ENCODE measurements at places on chromosomes 16 and 17.

GRCh38 chr17:68785565-68786486, 169.4 kb downstream of the ABCA8 start:
- no peak for DNase-seq

GRCh38 chr16:26382586-26382985, 684.1 kb upstream of the C16orf82 start:
- DNase-seq: no peak

DNA sequence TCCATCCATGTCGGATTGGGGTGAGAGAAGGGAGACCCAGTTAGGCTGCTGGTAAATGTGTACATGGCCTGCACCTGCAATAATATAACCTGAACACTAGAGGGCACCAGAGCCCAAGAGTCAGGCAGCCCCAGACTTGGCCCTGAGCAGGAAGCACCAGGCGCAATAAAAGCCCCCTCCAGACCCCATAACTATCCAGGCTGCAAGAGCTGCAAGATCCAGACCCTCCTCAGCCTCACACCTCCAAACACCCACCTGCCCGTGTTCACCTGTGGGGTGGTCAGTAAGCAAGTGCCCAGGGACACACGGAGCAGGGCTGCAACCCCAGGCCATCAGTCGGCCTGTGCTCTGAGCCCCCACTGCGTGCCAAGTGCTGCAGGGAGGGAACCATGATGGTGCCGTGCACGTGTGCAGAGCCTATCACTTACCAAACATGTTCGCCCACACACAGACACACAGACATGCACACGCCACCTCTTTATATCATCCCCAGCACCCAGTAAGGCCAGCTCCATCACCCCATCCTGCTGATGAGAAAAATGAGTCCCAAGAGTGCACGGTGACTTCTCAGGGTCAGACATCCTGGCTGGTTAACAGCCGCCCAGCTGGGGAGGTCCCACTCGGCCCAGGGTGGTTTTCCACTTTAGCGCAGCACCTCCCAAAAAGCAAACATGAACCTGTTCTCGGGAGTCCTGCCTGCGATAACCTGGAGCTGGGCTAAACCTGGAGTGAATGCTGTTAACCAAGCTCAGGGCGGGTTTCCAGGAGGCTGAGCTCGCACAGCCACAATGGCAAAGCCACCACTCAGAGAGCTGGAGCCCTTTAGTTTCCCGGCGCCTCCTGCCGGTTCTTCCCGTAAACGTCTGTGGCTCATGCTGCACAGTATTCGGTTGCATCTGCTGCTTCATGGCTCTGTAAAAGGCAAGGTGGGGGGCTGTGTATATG, 439.8 kb downstream of the SOX9 start:
- no peak for DNase-seq

- DNase-seq: no peak
These were observed 67.1 kb downstream of the IL21R start for GRCh38 chr16:27468941-27469531.

- DNase-seq: no peak
These were observed 3.5 kb upstream of the CDH13 start for GRCh38 chr16:82623241-82623640.

- DNase-seq: no peak
These were observed 209.5 kb downstream of the AATF start for GRCh38 chr17:37158290-37158689.

GRCh38 chr16:20285993-20286499, 41.3 kb downstream of the GP2 start:
- DNase-seq: no peak

GRCh38 chr17:32565401-32565800, 78.6 kb downstream of the CDK5R1 start:
- no peak for DNase-seq

DNA sequence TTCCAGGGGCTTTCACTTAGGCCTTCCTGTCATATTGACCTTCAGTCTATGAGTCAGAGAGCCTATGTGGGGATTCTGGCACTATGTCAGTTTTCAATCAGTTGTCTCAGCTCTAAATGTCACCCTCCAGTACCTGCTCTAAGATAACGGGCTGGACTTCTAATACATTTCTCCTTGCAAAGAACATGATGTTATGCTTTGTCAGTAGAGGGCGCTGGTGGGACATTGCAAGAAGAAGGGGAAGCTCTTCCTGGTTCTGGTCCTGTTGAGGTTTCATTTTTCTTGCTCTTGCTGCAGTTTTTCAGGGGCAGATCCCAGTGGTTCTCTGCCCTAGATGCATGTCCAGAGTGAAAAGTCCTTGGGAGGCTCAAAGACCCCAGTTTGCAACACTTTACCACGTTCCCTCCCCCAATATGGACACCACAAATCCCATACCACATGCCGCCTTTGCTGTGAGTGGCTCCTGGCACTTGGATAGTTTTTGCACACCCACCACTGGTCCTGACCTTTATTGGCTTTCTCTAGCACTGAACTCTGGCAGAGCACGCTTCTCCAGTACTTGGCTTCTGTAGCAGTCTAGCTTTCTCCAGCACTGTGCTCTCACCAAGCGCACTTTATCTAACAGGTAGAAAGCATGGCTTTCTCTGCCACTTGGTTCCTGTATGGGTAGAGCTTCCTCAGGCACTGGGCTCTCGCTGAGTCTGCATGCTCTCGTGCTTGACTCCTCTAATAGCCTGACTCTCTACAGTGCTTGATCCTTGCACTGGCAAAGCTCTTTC, 49.0 kb downstream of the BCL7C start:
- DNase-seq: no peak

GRCh38 chr16:20940871-20941635, 40.5 kb downstream of the LYRM1 start:
- DNase-seq: no peak

DNA sequence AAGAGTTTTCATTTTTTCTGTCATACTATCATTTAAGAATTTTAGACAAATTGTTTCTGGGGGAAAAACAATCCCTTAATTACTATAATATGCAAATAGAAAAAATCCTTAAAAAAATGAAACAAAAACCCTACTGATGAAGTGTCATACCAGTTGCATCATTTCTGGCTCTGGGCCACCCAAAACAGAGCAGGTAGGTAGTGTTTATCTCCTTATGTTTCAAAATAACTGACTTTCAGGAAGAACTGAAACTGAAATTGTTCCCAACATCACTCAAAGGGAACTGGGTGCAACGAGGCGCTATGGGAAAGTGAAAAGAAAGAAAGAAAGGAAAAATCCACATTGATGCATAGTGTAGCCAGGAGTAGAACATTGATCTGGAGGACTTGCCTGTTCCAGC, 653.1 kb upstream of the SOX9 start:
- DNase-seq: no peak

GRCh38 chr17:78736526-78737079, 45.5 kb downstream of the CYTH1 start:
- no peak for DNase-seq

DNA sequence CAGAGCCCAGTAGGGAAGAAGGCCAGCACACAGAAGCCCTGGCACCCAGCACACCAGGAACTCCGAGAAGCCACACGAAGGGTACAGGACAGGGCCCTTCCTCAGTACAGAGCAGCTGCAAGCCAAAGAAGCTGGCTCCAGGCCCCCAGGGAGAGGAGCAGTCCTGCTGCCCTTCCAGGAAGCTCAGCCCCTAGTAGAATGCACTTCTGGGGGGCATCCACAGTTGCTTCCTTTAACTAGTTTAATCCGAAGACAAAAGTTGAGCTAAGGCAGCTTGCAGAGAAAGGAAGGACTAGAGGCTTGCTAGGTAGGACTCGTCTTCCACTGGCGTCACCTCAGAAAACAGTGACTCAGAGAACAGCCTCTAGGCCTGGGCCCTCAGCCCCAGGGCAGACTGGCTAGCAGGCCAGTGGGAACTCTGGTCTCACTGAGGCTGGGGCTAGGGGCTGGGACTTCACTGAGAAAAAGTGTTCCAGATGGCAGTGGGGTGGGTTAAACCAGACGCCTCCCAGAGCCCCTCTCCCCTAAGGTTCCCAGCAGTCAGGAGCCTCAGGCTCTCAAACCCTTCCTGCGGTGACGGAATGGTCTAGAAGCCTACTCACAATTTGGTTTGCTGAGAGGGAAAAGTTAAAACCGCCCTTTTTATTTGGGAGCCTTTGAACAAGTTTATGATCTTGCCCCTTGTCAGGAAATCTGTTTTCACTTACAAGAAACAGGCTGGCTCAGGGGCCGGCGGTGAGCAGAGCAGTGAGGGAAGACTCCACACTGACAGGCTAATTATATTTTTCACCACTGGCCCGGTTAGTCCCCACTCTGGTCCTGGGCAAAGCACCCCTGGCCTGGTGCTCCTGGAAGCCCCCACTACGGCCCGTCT, 41.4 kb downstream of the ACTG1 start:
- DNase-seq: no peak

- DNase-seq: no peak
These were observed 4.1 kb downstream of the SLC9A5 start for GRCh38 chr16:67252609-67253497.

DNA sequence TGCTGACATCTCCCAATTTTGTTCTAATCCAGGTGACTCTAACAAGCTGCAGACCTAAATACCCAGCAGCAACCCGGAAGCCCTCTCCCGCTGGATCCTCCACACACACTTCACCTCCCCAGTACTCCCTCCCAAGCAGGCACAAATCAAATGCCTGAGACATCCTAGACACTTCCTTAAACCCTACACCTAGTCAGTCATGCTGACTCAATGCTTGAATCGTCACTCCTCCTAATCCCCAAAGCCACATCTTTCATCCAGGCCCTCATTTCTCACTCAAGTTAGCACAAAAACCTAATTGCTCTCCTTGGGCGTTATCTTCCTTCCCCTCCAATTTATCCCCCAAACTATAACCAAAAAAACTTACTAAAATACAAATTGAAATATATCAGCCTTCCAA, 32.7 kb downstream of the CMC2 start:
- no peak for DNase-seq

DNA sequence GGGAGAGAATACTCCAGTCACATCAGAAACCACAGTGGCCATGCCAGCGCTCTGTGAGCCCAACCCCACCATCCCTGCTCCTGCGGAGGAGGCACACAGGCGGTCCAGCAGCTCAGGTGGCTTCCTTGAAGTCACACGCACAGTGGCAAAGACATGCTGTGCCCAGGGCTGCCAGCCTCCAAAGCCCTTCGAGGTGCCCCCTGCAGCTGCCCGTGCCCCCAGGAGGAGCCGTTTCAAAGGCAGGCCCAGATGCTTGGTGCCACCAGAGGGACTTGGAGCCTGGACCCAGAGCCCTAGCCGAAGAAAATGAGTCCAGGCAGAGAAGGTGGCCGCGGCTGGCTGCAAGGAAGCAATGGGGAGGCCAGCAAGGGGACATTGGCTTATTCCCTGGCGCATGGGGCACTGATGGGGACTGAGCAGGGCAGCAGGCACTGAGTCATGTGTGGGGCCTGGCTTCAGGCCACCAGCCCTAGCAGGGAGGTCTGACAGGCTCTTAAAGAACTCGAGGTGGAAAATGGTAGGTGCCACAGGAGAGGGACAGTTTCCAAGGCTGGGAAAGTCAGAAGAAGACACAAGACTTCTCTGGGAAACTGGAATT, 17.2 kb upstream of the CACNG1 start:
- no peak for DNase-seq

GRCh38 chr16:20084624-20085226, 11.0 kb upstream of the GPR139 start:
- DNase-seq: no peak

GRCh38 chr17:67546578-67547527, 169.8 kb downstream of the PITPNC1 start:
- no peak for DNase-seq

DNA sequence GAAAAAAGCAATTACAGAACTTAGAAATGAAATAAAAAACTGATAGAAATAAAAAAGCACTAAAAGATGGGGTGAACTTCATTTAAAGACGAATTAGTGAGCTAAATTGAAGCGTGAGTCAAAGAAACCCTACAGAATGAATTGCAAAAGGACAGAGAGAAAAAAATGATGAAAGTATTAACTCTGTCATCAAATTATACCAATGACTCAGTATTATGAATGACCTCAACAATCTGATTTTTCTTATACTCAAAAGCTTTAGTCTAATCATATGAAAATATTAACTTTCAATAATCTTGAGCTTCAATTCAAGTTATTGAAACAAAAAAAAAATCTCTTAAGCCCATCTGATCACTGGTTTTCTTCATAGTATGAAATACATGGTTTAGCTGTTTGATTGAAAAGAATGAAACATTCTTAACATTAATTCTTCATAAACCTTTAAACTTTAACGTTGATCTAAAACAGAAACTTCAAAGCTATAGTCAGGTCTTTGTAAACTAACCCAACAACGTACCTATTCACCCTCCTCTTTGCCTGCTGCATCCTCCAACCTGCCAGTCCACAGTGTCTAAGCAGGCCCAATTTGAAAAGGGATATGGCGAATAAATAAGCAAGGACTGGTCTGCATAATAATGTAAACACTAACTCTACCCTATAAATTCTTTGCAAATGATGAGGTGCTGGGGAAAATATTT, 6.6 kb downstream of the ABCA5 start:
- DNase-seq: no peak

DNA sequence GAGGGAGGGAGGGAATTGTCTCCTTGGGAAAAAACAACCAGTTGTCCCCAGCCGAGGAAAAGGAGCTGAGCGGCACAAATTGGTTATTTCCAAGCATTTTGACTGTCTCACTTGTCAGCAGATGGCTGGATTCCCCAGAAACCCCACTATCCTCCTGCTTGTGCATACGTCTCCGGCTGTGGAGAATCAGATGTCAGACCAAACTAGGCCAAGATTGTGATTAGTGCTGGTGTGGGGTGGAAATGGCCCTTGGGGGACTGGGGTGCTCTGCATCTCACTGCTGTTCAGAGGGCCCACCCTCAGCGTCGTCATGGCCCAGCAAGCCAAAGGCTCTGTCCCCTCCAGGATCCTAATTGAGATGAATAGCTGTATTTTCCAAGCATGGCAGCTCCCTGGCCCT, 131.7 kb upstream of the HSBP1 start:
- no peak for DNase-seq

GRCh38 chr16:4787627-4788482, at the start of gene SEPTIN12:
TSS of gene SEPTIN12 (minus strand) at chr16:4788345. CDS start at chr16:4787645, 700 bp downstream.
- no peak for DNase-seq

- DNase-seq: no peak
These were observed 30.2 kb downstream of the SPACA3 start for GRCh38 chr17:33021731-33022408.

DNA sequence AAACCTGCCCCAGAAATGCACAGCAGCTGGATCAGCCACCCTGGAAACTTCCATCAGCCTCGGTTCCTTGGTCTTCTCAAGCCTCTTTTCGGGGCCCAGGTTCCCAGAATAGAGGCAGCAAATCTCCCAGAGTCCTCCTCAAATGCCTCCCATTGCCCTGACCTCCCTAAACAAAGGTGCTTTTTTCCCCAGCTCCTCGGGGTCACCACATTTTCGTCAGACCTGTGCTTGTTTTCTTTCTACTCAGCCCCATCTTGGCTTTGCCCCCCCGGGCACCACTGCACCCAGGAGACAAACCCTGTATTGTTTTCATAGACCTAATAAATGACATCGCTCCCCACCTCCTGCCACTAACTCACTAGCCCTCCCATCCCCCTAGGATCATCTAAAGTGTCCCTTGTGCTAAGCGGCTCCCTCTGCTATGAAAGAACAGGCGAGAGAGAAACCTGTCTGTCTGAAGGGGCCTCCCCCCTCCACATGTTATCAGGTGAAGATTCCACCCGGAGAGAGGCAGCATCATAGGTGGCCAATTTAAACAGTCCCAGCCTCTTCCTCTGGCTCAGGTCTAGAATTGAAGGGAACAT, 451.1 kb downstream of the SOX9 start:
- no peak for DNase-seq
